ENCODE measurements at places on chromosomes 6 and 20.

DNA sequence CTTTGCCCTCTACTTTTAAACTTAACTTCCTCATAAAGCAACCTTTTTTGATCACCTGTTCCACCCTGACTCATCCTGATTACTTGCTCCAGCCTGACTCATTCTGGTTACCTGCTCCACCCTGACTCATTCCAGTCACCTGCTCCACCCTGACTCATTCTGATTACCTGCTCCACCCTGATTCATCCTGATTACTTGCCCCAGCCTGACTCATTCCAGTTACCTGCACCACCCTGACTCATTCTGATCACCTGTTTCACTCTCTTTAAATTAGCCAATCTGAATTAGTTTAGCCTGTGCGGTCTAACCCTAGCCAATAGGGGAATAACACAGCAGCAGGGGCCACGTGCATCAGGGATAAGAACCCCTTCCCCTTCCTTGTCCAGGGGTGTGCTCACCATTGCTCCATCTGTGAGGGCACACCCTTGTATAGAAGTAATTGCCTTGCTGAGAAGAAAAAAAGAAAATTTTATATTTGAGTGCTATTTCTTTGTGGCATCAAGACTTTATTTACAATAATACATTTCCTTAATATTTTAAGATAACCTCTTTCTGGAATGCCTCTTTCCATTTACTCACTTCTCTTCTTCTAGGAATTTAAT lies 17.9 kb downstream of the HLA-G start:
- no peak for DNase-seq

- no peak for DNase-seq
These were observed 125.7 kb upstream of the RIPOR2 start for GRCh38 chr6:25061289-25061936.

DNA sequence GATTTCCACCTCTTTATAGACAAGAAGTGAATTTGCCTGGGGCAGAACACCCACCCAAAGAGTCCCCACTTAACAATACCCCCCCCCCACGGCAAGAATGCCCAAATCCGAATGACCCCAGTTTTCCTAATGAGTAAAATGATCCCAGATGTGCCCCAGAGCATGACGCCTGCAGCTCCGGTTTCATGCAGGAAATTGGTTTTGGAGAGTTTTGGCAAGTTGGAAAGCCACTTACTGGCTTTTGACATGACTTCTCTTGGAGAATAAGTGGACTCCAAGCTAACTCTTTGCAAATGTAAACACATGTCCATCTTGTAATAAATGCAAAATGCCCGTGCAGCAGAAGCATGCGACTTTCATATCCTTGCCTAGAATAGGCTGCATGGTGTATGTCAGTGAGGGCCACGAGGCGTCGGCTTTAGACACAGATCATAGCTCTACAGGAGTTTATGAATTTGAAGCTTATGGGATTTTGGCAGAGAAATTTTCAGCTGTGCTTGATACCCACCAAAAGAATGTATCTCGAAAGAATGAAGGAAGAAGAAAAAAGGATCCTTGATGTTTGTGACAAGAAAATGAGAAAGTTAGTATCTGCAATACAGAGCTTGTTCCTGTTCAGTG lies 24.2 kb downstream of the EDN3 start:
- no peak for DNase-seq

GRCh38 chr20:2333821-2334220 lies 38.0 kb downstream of the TGM3 start:
- no peak for DNase-seq

GRCh38 chr6:137001977-137002302 lies 42.8 kb downstream of the IL20RA start:
- no peak for DNase-seq

All from esophagus squamous epithelium (tissue), 5 donors.